Fibroblast of the conjunctiva (primary cell): ENCODE measurements at places on chromosomes 1 and 21.

GRCh38 chr21:40751221-40751620 lies 95.7 kb downstream of the DSCAM start:
- DNase-seq, result no peak

DNA sequence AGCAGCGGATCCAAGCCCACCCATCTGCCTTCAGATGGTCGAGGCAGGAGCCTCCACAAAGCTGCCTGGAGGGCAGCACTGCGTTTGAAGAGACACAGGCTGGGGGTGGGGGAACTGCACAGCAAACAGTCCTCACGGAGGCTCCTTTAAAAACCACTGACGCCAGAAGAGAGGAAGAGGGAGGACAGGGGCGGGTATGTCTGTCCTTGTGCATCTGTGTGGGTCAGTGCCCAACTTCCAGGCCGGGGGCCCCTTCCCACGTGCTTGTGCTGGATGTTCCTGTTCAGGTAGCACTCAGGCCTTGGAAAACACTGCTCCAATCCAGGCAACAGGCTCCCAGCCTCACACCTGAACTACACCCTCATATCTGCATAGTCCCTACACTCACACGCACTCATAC lies 7.7 kb downstream of the AHDC1 start:
- DNase-seq, result no peak

GRCh38 chr1:154730986-154731489 lies 123.1 kb upstream of the ADAR start:
- DNase-seq, result no peak

DNA sequence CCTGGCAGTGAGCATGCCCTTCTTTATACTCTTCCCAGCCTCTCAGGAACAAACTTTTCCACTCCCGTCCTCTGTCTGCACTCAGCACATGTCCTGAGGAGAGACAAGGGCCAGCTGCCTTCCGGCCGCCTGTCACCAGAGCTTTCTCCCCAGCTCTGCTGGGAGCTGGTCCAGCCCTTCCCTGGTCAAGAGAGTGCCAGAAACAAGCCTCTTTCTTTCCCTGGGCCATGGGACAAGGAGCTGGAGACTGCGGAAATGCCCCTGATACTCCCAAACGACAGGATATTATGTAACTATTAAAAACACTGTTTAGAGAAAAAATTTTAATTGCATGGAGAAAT lies 10.4 kb downstream of the LAMB3 start:
- no peak for DNase-seq

DNA sequence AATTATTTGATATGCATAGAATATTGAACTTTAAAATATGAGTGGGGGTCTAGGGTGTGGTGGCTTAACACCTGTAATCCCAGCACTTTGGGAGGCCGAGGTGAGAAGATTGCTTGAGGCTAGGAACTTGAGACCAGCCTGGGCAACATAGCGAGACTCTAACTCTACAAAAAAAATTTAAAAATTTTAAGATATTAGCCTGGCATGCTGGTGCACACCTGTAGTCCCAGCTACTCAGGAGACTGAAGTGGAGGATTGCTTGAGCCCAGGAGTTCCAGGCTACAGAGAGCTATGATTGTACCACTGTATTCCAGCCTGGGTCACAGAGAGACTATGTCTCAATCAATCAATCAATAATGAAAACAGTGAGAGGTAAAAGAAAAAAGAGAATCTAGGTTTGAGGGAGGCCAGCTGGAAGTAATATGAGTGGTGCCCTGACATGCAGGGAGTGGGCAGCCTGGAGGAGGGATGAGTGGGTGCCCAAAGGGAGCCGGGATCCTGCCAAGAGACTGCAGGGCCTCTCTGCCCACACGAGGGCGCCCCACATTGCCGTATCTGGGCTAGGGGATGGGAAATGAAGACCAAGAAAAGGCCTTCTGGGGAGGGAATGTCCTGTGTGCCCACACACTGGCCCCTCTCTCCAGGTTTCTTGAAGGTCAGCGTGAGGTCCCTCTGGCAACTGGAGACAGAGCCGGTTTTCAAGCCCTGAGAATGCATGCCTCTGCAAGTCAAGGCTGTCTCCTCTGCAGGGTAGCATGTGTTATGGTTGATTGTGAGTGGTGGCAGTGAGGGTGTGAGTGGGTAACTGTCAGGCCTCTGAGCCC lies 93.9 kb upstream of the PPM1J start:
- DNase-seq, result peak; percentile 36

DNA sequence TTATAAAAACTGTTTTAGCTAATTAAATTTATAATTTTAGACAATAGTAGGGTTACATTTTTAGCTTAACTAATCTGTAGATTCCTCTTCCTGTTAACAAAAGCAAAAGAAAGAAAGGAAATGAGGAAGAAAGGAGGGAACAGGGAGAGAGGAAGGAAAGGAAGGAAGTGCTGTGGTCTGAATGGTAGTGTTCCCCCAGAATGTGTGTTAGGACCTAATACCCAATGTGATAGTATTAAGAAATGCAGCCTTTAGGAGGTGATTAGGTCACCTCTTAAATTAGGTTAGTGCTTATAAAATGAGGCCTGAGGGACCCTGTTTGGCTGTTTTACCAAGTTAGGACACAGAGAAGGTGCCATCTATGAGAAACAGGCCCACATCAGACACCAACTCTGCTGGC lies 136.9 kb upstream of the SAMSN1 start:
- no peak for DNase-seq

GRCh38 chr1:233584931-233585330 lies 29.0 kb upstream of the KCNK1 start:
- no peak for DNase-seq

GRCh38 chr1:85168884-85169283 lies 31.9 kb downstream of the SYDE2 start:
- no peak for DNase-seq

- DNase-seq, result no peak
These were observed 20.7 kb downstream of the BACE2 start for GRCh38 chr21:41188486-41189149.

DNA sequence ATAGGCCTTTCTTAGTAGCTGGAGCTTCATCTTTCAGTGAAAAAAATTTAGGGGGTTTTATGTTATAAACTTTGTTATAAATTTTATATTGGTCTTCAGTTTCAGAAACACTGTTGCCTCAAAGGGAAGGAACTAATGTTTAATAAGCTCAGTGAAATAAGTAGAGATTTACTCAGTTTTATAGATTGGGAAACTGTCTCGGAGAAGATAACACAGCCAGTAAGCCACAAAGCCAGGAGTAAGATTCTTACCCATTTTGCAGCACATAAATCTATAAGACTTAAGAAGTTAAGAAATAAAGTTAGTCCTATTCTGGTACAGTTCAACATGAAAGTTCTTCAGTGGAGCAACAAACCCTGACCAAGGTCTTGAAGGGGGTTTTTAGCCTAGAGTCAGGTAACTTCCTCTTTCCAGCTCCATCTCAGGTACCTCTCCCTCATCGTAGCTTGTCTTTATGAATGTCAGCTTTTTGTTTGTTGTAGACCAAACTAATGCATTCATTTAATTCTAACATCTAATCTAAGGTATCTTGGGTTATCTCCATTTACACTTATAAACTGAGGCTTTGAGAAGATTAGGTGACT lies 3.3 kb downstream of the KPNA6 start:
- no peak for DNase-seq

DNA sequence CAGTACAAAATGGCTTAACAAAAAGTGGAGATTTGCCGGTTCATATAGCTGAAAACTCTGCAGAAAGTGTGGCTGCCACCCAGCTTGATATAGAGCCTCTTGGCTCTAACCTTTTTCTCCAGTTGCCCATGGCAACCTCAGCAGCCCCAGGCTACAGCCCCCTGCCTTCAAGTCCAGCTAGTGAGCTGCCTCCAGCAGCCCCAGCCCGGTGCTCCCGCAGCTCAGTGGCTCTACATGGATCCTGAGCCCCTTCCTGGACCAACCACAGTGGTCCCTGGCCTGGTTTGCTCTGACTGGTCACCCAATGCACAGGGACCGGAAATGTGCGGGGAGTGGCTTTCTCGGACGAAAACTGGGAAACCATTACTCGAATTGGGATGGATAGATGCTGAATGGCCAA lies 13.3 kb upstream of the ATF3 start:
- DNase-seq, result no peak

DNA sequence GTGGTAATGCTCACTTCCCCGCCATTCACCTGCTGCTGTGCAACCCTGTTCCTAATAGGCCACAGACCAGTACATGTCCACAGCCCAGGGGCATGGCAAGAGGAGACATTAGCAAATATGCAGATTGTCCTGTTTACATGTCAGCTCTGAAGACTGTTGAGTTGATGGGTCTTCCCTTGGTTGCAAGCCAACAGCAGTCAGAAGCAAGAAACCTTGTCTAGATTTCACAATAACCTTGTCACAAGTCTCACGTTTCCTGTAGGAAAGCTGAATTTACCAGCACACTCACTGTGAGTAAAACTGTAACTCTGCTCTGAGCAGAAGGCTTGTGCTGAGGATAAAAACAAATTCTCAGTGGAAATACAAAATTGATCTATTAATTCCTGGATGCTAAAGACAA lies 195.1 kb downstream of the HLX start:
- DNase-seq, result no peak

- no peak for DNase-seq
These were observed 26.8 kb downstream of the TP73 start for GRCh38 chr1:3679098-3679555.

DNA sequence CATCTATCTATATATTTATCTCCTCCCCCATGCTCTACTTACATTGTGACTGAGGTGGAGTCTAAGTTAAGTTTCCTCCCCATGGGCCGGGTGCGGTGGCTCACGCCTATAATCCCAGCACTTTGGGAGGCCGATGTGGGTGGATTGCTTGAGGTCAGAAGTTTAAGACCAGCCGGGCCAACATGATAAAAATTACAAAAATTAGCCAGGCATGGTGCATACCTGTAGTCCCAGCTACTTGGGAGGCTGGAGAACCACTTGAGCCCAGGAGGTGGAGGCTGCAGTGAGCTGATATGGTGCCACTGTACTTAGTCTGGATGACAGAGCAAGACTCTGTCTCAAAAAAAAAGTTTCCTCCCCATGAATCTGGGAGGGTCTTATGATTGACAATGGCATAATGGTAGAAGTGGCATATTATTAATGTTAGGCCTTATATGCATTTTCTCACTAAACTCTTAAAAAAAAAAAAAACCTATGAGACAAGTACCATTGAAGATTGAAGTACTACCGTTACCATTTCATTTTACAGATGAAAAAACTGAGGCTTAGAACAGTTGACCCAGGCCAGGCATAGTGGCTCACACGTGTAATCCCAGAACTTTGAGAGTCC lies 11.2 kb downstream of the F11R start:
- DNase-seq, result no peak

- DNase-seq, result no peak
These were observed 14.9 kb downstream of the SLC26A9 start for GRCh38 chr1:205928317-205928716.

- DNase-seq, result peak; percentile 51
These were observed 22.9 kb upstream of the FAM20B start for GRCh38 chr1:179002552-179003345.

DNA sequence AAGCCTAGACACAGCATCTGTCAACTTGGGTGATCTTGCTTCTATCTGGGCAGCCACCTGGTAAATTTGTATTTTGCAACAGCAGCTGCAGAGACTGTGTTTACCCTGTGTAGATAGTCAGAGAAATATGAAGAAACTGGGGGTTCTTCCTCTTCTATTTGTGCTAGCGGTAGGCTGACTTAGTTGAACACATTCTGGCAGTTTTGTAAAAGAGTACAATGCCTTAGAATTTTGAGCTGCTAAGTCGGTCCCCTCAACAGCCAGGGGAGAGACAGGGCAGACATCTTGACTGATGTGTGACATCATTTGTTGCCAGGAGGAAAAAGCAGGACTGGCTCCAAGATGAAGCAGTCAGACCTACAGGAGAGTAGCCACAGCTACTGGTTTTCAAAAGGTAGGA lies 53.7 kb downstream of the KCNJ6 start:
- no peak for DNase-seq

GRCh38 chr1:66373157-66373591 lies 160.8 kb upstream of the SGIP1 start:
- no peak for DNase-seq

GRCh38 chr1:13788795-13789194 lies 88.8 kb downstream of the PRDM2 start:
- DNase-seq, result no peak

GRCh38 chr21:39675590-39675989 lies 62.9 kb downstream of the B3GALT5 start:
- DNase-seq, result no peak

GRCh38 chr1:9212735-9213134 lies 21.8 kb upstream of the H6PD start:
- no peak for DNase-seq

DNA sequence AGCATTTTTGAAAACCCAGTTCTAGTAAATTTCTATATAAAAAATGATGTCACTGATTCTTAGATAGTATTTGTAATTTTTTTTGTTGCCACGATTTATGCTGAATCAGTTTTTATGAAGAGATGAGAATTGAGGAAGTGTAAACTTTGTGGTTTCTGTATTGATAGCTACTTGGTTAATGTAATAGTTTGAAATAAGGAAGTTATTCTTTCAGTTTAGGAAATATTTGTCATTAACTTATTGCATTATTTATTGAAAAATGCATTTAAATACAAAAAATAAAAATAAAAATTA lies 97.8 kb downstream of the ZFYVE9 start:
- no peak for DNase-seq

- DNase-seq, result no peak
These were observed 14.8 kb downstream of the MMEL1 start for GRCh38 chr1:2617971-2618470.

DNA sequence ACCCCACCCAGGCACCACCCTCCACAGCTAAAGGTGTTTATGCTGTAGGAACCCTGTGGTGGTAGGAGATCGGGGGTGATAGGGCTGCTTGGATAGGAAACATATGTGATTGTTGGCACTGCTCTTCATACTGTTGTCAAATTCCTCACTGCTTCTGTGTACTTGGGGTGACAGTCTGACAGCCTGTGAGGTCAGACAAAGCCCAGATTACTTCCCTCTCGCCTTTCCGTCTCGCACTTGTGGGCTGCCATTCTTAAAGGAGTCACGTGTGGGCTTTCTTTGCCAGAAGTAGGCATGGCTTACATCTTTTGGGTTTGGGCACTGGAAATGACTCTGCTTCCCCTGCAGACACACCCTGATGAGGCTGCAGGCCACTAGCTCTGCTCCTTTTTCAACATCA lies 363.8 kb downstream of the DISC1 start:
- no peak for DNase-seq

DNA sequence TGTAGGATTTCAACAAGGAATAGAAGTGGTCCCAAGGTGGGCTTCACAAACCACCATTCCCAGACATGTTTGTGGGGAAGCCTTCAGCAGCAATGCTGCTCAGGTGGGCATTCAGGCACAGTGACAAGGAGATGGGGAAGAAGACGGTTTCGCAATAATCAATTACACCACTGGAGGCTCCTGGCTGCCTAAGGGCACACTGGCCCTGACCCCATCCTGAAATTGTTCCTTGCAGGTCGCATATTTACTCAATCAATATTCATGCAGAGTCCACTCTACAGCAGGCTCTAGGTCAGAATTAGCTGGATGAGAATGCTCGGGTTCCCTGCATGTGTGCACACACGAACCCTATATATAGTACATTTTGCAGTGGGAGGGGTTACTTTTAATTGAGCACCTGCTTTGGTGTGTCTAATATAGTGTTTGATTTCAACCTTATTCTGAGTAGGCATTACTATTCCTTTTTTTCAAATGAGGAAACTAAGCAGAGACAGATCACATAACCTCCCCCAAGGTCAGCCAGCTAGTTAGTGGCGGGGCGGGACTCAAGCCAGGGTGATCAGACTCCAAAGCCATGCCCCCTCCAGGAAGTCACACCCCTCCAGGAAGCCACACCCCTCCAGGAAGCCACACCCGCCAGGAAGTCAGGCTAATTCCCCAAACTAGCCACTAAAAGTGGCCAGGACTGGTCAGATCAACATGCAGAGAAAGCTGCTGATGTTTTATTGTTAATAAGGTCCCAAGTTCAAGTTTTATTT lies 106.5 kb downstream of the HLCS start:
- no peak for DNase-seq

GRCh38 chr1:177977141-177977540 lies 7.3 kb upstream of the SEC16B start:
- DNase-seq, result no peak
